ENCODE measurements at places on chromosomes 6 and 20.

- peaks cover 28% of the 10 kb centered on the region for H3K36me3 ChIP-seq
- H3K27ac ChIP-seq: no peak overlapping the region
- H3K4me1 ChIP-seq: peaks cover 51% of the 10 kb centered on the region
- H3K27me3 ChIP-seq: no peaks in the 10 kb centered on the region
- no peak for DNase-seq
Measured at GRCh38 chr20:63950701-63951397, 5.4 kb downstream of the UCKL1 start.

- peaks cover 2% of the 10 kb centered on the region for H3K27me3 ChIP-seq
- no peak for DNase-seq
- no peak overlapping the region for H3K27ac ChIP-seq
- H3K36me3 ChIP-seq: no peaks in the 10 kb centered on the region
- H3K4me1 ChIP-seq: peaks cover 27% of the 10 kb centered on the region
Measured at GRCh38 chr6:36823421-36824096, 15.7 kb downstream of the CPNE5 start.

- no peaks in the 10 kb centered on the region for H3K4me1 ChIP-seq
- H3K27ac ChIP-seq: no peak overlapping the region
- no peak overlapping the region for H3K4me3 ChIP-seq
- DNase-seq: no peak
Measured at GRCh38 chr6:98601716-98602115, 232.7 kb upstream of the POU3F2 start.

DNA sequence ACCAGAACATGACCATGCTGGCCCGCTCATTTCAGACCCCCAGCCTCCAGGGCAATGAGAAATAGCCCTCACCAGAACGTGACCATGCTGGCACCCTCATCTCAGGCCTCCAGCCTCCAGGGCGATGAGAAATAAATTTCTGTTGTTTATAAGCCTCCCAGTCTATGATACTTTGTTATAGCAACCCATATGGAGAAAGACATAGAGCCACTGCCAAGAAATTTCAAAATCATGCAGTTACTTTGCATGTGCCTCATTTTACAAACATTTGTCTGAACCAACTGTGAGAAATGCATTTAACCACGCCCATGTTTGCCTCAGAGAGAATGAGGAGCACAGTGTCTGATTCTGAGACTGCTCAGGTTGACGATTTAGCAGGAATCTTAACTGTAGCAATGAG, 15.5 kb downstream of the CYP39A1 start:
- H3K27ac ChIP-seq: no peak overlapping the region
- no peaks in the 10 kb centered on the region for H3K27me3 ChIP-seq
- no peak for DNase-seq
- no peak overlapping the region for H3K4me3 ChIP-seq

DNA sequence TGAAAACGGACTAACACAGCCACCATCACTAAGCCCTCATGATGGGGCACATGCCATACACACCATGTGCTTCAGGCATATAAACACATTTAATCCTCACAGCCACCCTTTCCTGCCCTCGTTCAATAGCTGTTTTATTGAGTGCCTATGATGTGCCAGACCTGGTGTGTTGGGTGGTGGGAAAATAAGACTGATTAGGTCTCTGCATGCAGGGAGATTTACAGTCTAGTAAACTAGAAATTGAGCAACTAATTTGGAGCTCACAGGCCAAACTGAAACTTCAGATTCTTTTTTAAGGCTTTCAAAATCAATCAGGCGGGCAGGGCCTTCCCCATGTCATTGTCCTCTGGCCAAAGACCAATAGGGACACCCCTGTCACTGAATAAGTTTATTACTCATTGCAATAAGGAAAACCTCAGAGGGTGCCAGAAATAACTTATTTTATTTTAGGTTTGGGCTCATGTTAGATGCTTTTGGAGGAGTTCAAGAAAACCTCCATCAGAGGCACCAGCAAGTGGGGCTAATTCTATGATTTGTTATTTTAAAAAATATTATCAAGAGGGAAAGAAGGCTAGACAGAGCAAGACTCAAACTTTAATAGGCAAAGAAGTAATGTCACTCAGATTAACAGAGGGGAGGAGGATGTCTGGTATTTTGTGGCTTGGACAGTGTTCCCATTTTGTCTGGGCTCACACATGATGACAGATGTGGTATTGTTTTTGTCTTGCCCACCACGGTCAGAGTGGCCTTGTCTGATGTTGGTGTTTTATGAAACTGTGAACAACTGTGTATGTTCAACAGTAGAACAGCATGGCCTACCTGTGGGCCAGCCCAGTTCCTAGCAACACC, 12.0 kb downstream of the ZFP64 start:
- H3K27me3 ChIP-seq: no peaks in the 10 kb centered on the region
- H3K4me3 ChIP-seq: no peak overlapping the region
- no peak for DNase-seq
- peaks cover 31% of the 10 kb centered on the region for H3K36me3 ChIP-seq

- no peaks in the 10 kb centered on the region for H3K27me3 ChIP-seq
- H3K4me1 ChIP-seq: no peaks in the 10 kb centered on the region
- H3K4me3 ChIP-seq: no peak overlapping the region
- DNase-seq: no peak
- H3K36me3 ChIP-seq: no peaks in the 10 kb centered on the region
Measured at GRCh38 chr20:50054231-50054547, 58.8 kb downstream of the UBE2V1 start.

DNA sequence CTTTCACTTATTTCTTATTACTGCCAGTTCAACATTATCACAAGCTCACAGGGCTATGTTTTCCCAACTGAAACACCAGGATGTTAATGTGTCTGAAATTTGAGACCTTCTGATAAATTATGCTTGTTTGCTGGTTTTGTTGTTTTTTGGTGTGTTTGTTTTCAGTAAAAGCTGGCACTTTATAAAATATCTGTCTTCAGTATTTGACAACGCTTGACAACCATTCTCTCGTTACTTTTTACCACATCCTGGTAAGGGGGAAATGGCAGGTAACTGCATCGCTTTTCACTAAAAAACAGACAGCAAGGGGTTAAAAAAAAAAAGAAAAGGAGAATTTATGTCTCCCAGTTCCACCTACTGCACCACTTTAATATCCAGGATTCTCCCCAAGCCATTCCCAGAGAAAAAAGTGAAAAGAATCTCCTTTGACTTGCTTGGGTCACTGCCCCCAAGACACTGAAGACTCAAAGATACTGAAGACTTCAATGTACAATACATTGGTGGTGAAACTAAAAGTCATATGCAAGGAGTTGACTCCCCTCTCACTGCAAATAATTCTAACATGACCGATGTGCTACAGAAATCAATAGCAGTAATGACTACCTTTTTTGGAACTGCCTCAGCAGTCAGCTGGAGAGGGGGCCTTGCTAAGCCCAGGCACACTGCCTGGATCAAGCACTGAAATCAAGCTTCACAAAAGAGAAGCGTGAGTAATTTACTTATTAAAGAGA, 88.9 kb downstream of the HIVEP2 start:
- no peak overlapping the region for H3K27ac ChIP-seq
- DNase-seq: peak; percentile 32
- H3K4me1 ChIP-seq: peaks cover 23% of the 10 kb centered on the region
- H3K27me3 ChIP-seq: no peaks in the 10 kb centered on the region

- no peak overlapping the region for H3K27ac ChIP-seq
- no peaks in the 10 kb centered on the region for H3K36me3 ChIP-seq
- peak overlapping the region; percentile 40 for H3K4me3 ChIP-seq
- peaks cover 4% of the 10 kb centered on the region for H3K4me1 ChIP-seq
- H3K27me3 ChIP-seq: no peaks in the 10 kb centered on the region
Measured at GRCh38 chr20:23622839-23623343, 14.9 kb downstream of the CST3 start.

DNA sequence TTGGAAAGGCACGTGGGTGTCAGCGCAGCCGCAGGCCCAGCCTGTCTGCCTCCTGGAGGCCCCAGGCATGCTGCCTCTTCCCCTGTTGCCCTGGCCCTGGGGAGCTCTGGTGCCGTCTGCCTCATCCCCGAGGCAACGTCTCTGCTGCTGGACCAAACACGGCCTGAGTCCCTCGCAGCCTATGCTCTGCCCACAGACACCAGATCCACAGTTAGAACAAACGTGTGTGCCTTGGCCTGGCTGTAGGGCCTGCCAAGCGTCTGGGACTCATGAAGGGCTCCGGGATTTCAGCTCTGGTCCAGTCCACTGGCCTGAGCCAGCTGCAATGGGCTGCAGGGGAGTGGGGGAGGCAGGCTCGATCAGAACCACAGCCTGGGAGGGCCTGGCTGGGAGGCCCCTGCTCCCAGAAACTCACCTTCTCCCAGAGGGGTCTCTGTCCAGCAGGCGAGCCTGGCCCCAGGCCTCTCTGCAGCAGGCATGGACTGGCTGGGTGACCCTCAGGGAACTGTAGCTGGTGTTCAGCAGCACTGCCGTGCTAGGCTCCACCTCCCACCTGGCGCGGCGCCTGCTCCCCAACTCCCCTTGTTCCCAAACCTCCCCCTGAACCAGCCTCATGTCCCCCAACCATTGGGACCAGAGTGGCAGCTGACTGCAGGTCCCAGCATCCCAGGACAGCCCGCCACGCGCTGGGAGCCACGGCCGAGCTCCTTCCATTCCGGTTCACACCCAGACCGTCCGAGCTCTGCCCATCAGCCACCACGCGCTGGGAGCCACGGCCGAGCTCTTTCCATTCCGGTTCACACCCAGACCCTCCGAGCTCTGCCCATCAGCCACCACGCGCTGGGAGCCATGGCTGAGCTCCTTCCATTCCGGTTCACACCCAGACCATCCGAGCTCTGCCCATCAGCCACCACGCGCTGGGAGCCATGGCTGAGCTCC, 197.0 kb downstream of the DLL1 start:
- DNase-seq: no peak
- peaks cover 6% of the 10 kb centered on the region for H3K4me1 ChIP-seq
- H3K27me3 ChIP-seq: peaks cover 42% of the 10 kb centered on the region
- no peak overlapping the region for H3K4me3 ChIP-seq
- no peaks in the 10 kb centered on the region for H3K36me3 ChIP-seq

- no peak for DNase-seq
- no peaks in the 10 kb centered on the region for H3K4me1 ChIP-seq
- H3K27me3 ChIP-seq: no peaks in the 10 kb centered on the region
- no peak overlapping the region for H3K27ac ChIP-seq
- H3K4me3 ChIP-seq: no peak overlapping the region
Measured at GRCh38 chr6:147664092-147664491, 155.6 kb downstream of the SAMD5 start.

- no peak overlapping the region for H3K27ac ChIP-seq
- no peak for DNase-seq
- H3K4me3 ChIP-seq: no peak overlapping the region
- H3K27me3 ChIP-seq: no peaks in the 10 kb centered on the region
Measured at GRCh38 chr6:116246089-116246488, 7.8 kb downstream of the TSPYL4 start.

- peaks cover 5% of the 10 kb centered on the region for H3K27me3 ChIP-seq
- DNase-seq: no peak
- peaks cover 17% of the 10 kb centered on the region for H3K4me1 ChIP-seq
- H3K4me3 ChIP-seq: no peak overlapping the region
- no peak overlapping the region for H3K27ac ChIP-seq
- H3K36me3 ChIP-seq: no peaks in the 10 kb centered on the region
Measured at GRCh38 chr6:136958168-136958567, 36.1 kb downstream of the SLC35D3 start.

DNA sequence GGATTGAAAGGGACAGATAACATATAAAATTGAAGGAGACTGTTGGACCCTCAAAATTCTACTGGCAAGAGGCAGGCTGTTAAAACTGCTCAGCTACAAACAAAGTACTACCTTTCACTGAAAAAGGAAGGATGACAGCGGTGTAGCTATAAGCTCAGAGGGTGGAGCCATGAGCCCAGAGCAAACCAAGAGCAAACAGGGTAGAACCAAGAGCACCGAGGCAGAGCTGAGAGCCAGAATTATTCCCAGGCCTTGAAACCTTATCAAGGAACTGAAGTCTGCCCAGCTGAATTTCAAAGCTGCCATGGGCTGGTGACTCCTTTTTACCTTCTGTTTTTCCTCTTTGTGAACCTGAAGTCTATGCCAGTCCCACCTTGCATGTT, 74.7 kb upstream of the SLC4A11 start:
- DNase-seq: no peak
- peaks cover 16% of the 10 kb centered on the region for H3K4me1 ChIP-seq
- peaks cover 10% of the 10 kb centered on the region for H3K36me3 ChIP-seq
- H3K27me3 ChIP-seq: no peaks in the 10 kb centered on the region
- H3K27ac ChIP-seq: peak overlapping the region; percentile 37

DNA sequence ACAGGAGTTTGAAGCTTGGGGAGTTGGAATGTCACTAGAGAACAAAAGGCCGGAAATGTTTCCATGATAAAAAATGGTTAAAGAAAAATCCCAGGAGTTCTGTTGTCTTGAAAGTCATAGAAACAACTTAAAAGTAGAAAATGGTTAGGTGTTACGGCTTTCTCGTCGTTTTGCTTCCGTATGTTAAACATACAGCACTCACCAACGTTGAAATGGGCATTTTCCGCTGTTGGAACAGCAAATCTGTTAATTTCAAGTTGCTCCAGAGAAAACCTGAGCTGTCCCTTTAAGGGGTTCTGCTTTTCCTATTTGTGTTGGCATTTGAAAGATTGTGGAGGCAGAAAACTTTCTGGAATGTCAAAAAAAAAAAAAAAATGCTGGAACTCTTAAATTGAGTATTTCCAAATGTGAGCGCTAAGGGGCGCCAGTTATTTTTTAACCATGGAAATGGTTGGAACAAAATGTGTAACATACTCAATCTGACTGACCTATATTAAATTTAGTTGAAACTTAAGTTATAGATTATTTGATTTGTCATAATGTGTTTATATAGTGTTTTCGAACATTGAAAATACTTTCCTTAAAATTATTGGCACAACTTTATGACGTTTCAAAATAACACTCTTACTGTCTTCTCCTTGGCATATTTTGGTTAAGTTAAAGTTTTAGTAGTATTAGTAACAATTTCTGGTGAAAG, 2.2 kb downstream of the QKI start:
- peak overlapping the region; percentile 74 for H3K27ac ChIP-seq
- peaks cover 29% of the 10 kb centered on the region for H3K4me1 ChIP-seq
- no peaks in the 10 kb centered on the region for H3K36me3 ChIP-seq
- no peaks in the 10 kb centered on the region for H3K27me3 ChIP-seq
- DNase-seq: peak; percentile 62

GRCh38 chr6:170026751-170027646, 263.9 kb downstream of the DLL1 start:
- no peak for DNase-seq
- peaks cover 7% of the 10 kb centered on the region for H3K27me3 ChIP-seq
- no peak overlapping the region for H3K27ac ChIP-seq
- no peaks in the 10 kb centered on the region for H3K4me1 ChIP-seq
- no peak overlapping the region for H3K4me3 ChIP-seq

DNA sequence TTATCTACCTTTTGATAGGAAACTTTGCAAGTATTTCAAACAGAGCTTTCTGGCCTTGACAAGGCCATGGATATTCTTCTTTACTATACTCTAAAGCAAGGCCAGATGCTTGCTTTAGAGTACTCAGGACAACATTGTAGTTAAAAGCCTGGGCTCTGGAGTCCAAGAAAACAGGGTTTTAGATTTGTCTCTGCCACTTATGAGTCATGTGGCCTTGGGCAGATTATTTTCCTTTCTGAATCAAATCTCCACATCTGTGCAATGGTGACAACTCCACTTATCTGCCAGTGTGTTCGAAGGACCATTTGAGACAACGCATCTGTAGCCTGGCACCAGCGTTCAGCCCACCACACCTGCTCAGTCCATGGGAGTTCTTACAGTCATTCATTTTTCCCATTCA, 265.9 kb upstream of the RIN2 start:
- no peak for DNase-seq
- no peak overlapping the region for H3K27ac ChIP-seq
- no peaks in the 10 kb centered on the region for H3K4me1 ChIP-seq
